ENCODE measurements at places on chromosomes 4 and X. TPM values are rescaled to one million over a fixed set of nuclear protein-coding genes. Genes with fewer than 3 reads are reported as not detected.

Gene IL21
- total RNA-seq: not detected

Gene POU4F2
- total RNA-seq: not detected

Gene PCDH7
- 0.11 TPM for total RNA-seq

Gene SAGE1
- total RNA-seq: not detected

Gene TIMP1
- total RNA-seq: 210 TPM

Gene GYG2
- 0.43 TPM for total RNA-seq

Gene HS3ST1
- total RNA-seq: 2.8 TPM

Gene SYTL5
- under 0.01 TPM for total RNA-seq

Gene ADH7
- not detected for total RNA-seq

Gene CNGA1
- total RNA-seq: not detected

Gene CACNA1F
- under 0.01 TPM for total RNA-seq

Gene OTC
- total RNA-seq: 0.17 TPM

Gene TIGD2
- total RNA-seq: 2.9 TPM

Gene CXCL8
- total RNA-seq: 69.8 TPM

Gene DOCK11
- total RNA-seq: 0.60 TPM

Gene SH3BGRL
- 54.4 TPM for total RNA-seq

Gene TCEAL3
- 7.7 TPM for total RNA-seq

Gene CCSER1
- 0.11 TPM for total RNA-seq

Gene NCAPG
- 4.3 TPM for total RNA-seq

Gene MAGEC1
- total RNA-seq: not detected

Gene CTAG1B
- total RNA-seq: not detected

Gene HMX1
- not detected for total RNA-seq

Measured in dermis lymphatic vessel endothelial cell (primary cell).